ENCODE measurements at places on chromosomes 13 and 19.

GRCh38 chr13:113769881-113770280, 10.9 kb downstream of the TMEM255B start:
- no peak for DNase-seq

DNA sequence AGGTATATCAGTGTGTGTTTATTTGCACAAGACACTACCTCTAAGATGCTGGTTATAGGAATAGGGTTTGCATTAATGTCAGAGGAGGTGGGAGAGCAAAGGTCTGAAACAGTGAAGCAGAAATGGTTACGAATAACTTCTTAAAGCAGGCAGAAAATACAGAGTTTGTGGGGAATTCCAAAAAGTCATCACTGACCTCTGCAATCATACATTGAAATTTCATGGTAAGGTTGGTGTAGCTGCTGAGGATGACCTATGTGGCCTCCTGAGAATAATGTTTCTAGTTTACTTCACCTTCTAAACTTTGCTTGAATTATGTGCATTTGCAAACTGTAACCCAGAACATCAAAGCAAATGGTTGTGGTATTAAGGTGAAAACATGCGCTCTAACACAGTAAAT, 280.1 kb downstream of the PCDH20 start:
- DNase-seq: no peak

DNA sequence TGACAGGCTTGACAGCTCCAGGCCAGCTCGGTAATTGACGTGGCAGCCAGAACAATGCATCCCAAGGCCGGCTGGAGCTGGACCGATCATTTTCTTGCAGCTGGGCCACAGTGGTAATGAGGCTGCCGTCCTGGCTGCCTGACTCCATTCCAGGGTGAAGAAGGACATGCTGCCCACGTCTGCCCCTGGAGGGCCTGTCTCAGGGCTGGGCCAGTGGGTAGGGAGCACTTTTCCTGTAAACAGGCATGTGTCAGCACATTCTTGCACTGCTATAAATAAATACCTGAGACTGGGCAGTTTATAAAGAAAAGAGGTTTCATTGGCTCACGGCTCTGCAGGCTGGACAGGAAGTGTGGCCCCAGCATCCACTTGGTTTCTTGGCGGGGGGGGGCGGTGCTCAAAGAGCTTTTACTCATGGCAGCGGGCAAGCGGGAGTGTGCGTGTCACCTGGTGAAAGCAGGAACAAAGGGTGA, 38.1 kb upstream of the KCTD15 start:
- peak; percentile 97 for DNase-seq

DNA sequence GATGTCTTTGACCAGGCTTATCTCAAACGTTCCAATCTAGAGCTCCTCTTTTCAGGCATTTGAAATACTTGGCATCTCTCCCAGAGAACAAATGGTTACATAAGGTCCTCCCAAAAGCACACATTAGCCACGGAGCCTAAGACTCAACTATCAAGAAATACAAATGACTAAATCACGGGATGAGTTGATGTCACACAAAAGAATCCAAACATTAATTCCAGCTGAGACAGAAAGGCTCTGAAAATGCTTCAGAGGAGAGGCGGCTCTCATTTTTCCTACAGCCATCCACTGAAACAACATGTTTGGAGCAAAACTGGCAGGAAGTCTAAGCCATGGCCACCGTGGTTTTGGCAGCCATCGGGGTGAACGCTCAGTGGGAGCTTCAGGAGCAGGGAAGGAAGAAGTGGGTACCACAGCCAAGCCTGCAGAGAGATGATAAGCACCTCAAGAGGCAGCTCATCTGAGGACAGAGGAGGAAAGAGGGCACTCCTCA, 122.5 kb downstream of the STK24 start:
- no peak for DNase-seq

- DNase-seq: no peak
Measured at GRCh38 chr13:113659337-113659736, 1.3 kb upstream of the ATP4B start.

GRCh38 chr13:51258612-51259548, 36.7 kb downstream of the FAM124A start:
- DNase-seq: no peak

GRCh38 chr19:50003254-50003788, 21.9 kb downstream of the VRK3 start:
- no peak for DNase-seq

GRCh38 chr13:66714795-66715194, 515.3 kb downstream of the PCDH9 start:
- no peak for DNase-seq

- DNase-seq: no peak
Measured at GRCh38 chr19:34976611-34977010, 12.6 kb upstream of the ZNF792 start.

All from H4 (cell line).